ENCODE measurements at places on chromosomes 5 and 9. TPM values are rescaled to one million over a fixed set of nuclear protein-coding genes. Genes with fewer than 3 reads are reported as not detected.

Gene ADAMTS13
- 1.5 TPM for total RNA-seq

Gene PIP5K1B
- total RNA-seq, result 8.0 TPM

Gene AFAP1L1
- total RNA-seq, result 21.8 TPM

Gene CDH10
- total RNA-seq, result not detected

Gene KCNT1
- 37.2 TPM for total RNA-seq

Gene TIMD4
- 8.4 TPM for total RNA-seq

Gene SAPCD2
- 3.4 TPM for total RNA-seq

Gene CCNG1
- total RNA-seq, result 71.7 TPM

- no peak for DNase-seq
- peaks cover 39% of the 10 kb centered on the region for H3K27me3 ChIP-seq
- H3K36me3 ChIP-seq, result no peaks in the 10 kb centered on the region
- peak overlapping the region; percentile 33 for H3K4me3 ChIP-seq
- H3K27ac ChIP-seq, result no peak overlapping the region
Measured at GRCh38 chr9:130172858-130173665, 858 bp downstream of the NCS1 start.

- H3K36me3 ChIP-seq, result no peaks in the 10 kb centered on the region
- H3K4me3 ChIP-seq, result no peak overlapping the region
Measured at GRCh38 chr5:157596487-157596886, 20.9 kb upstream of the ADAM19 start.

- peak overlapping the region; percentile 84 for H3K27ac ChIP-seq
- H3K4me3 ChIP-seq, result peak overlapping the region; percentile 26
- no peaks in the 10 kb centered on the region for H3K27me3 ChIP-seq
- no peak for DNase-seq
- no peaks in the 10 kb centered on the region for H3K36me3 ChIP-seq
- peaks cover 17% of the 10 kb centered on the region for H3K4me1 ChIP-seq
Measured at GRCh38 chr9:73152953-73153352, 1.3 kb downstream of the ANXA1 start.

DNA sequence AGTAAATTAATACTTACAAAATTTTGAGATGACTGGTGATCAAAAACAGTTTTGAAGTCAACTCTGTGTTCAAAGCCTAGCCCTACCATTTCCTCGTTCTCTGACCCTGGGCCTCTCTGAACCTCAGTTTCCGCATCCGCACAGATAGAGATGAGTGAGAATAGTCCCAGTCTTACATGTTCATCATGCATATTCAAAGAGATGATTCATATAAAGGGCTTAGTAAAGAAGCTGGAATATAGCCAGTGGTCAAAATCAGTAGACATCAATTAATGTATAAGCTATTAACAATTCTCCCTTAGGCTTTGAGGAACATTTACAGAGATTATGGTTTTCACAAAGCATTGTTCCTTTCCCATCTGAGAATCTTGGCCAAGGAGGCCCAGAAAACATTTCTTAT is 250.6 kb downstream of the SPOCK1 start:
- no peak overlapping the region for H3K27ac ChIP-seq
- DNase-seq, result no peak
- no peaks in the 10 kb centered on the region for H3K36me3 ChIP-seq

DNA sequence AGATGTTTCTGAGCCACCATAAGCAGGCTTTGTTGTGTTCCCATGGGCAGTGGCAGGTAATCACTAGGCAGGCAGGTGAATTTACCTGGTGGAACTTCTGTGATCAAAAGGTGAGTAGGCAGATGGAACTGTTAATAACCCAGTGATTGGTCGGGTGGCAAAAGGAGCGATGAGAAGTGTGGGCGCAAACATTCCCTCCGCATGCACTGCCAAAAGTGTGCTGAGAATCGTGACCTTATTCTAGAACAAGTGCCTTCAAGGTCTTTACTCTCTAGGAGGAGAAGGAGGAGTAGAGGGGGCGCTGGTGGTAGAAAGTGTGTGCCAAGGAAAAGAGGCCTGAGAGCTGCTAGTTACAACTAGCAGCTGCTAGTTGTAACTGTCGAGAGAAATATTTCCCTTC is 3.3 kb downstream of the OTULINL start:
- no peak for DNase-seq
- no peak overlapping the region for H3K27ac ChIP-seq
- no peak overlapping the region for H3K4me3 ChIP-seq
- H3K36me3 ChIP-seq, result no peaks in the 10 kb centered on the region
- no peaks in the 10 kb centered on the region for H3K27me3 ChIP-seq
- peaks cover 92% of the 10 kb centered on the region for H3K4me1 ChIP-seq

DNA sequence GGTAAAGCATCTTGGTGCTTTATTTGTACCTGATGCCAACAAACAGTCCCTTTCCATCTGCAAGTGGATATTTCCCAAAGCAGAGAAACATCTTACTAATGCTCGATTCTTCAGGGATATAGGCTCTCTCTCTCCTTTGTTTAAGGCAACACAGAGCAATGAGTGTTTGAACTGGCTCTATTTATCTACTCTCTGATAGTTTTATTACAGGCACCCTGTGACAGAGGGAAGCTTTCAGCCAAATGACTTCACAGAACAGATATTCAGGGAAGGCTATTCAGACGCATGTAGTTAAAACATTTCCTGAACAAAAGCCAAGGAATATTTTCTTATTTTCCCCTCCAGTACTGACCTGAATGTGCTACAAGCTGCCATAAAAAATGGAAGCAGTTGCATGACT is 141.8 kb downstream of the YIPF5 start:
- H3K4me1 ChIP-seq, result no peaks in the 10 kb centered on the region
- no peaks in the 10 kb centered on the region for H3K36me3 ChIP-seq
- H3K27me3 ChIP-seq, result no peaks in the 10 kb centered on the region
- no peak for DNase-seq

DNA sequence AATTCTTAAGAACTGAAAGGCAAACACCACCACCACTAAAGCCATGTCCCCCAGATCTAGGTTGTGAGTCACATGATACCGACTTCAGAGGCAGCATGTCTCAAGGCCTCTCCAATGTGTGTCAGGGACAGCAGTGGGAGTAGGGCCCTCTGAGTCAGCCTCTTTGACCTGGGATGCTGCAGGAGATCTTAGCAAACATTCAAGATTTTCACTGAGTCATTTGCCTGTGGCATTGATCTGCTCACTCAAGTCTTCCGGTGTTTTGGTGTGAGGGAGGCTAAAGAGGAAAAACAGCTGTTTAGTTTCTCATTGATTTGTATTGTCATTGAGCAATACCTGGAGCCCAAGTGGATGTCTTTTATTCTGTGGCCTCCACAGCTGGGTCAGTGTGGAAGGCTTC is 36.1 kb downstream of the TMC1 start:
- H3K36me3 ChIP-seq, result no peaks in the 10 kb centered on the region
- no peaks in the 10 kb centered on the region for H3K4me1 ChIP-seq
- H3K27ac ChIP-seq, result no peak overlapping the region
- H3K27me3 ChIP-seq, result no peaks in the 10 kb centered on the region
- no peak for DNase-seq
- no peak overlapping the region for H3K4me3 ChIP-seq

- DNase-seq, result peak; percentile 74
- H3K4me1 ChIP-seq, result peaks cover 97% of the 10 kb centered on the region
- H3K27me3 ChIP-seq, result no peaks in the 10 kb centered on the region
- H3K27ac ChIP-seq, result peak overlapping the region; percentile 93
Measured at GRCh38 chr9:36141288-36141687, 4.8 kb downstream of the GLIPR2 start.

DNA sequence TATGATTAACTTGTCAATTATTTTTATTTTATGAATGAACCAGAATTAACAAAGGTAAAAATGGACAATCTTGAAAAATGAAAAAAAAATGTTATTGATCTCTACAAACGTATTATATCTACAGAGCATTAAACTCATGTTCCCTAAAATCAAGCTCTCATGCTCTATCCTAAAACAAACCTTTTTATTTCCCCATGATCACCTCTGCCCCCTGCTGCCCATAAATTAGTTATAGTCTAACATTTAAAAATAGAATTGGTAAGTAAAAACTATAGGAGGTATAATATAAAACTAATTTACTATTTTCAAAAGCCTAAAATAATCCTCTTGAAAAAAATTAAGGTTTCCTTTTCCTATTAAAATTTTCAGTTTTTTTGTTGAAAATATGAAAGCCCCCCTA is 168.0 kb upstream of the POU5F2 start:
- no peak overlapping the region for H3K4me3 ChIP-seq
- DNase-seq, result no peak
- no peaks in the 10 kb centered on the region for H3K27me3 ChIP-seq
- H3K36me3 ChIP-seq, result no peaks in the 10 kb centered on the region
- H3K4me1 ChIP-seq, result no peaks in the 10 kb centered on the region

GRCh38 chr5:73902327-73903051 is 276.5 kb downstream of the ARHGEF28 start:
- H3K4me1 ChIP-seq, result no peaks in the 10 kb centered on the region
- no peak for DNase-seq
- no peaks in the 10 kb centered on the region for H3K36me3 ChIP-seq
- no peak overlapping the region for H3K27ac ChIP-seq
- H3K27me3 ChIP-seq, result peaks cover 6% of the 10 kb centered on the region

DNA sequence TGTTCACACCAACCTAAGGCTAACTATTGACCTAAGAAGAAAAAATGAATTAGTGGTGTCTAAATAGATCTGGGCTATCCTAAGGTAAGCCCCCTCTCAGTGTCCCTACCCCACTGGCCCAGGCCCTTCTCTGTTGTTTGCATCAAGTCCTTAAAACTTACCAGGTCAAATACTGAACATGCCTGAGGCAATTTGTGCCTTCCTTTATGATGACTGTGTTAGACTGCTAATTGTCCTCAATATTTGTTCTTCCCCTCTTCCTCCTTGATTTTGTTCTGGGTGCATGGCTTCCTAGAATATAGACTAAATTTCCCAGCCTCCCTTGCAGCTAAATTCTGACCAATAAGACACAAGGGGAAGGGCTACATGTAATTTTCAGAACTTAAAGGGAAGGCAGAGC is 199.9 kb downstream of the ADAMTS12 start:
- no peak overlapping the region for H3K4me3 ChIP-seq
- no peaks in the 10 kb centered on the region for H3K4me1 ChIP-seq
- H3K27me3 ChIP-seq, result no peaks in the 10 kb centered on the region
- no peak overlapping the region for H3K27ac ChIP-seq

DNA sequence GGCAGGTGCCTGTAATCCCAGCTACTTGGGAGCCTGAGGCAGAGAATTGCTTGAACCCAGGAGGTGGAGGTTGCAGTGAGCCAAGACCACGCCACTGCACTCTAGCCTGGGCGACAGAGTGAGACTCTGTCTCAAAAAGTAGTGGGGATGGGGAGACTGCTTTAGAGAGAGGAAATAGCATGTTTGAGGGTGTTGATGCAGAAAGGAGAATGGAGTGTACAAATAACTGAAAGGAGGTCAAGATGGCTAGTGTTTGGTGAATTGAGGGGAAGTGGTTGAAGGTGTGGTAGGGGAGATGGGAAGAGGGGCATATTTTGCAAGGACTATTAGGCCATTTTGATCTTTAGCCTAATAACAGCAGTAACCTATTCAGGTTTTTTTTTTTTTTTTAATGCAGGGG is 18.2 kb downstream of the TENT2 start:
- no peak overlapping the region for H3K4me3 ChIP-seq
- peaks cover 100% of the 10 kb centered on the region for H3K36me3 ChIP-seq
- H3K27me3 ChIP-seq, result no peaks in the 10 kb centered on the region
- no peaks in the 10 kb centered on the region for H3K4me1 ChIP-seq

- DNase-seq, result no peak
- H3K4me3 ChIP-seq, result no peak overlapping the region
- H3K27me3 ChIP-seq, result no peaks in the 10 kb centered on the region
Measured at GRCh38 chr9:95025213-95026147, 292.0 kb downstream of the FANCC start.

DNA sequence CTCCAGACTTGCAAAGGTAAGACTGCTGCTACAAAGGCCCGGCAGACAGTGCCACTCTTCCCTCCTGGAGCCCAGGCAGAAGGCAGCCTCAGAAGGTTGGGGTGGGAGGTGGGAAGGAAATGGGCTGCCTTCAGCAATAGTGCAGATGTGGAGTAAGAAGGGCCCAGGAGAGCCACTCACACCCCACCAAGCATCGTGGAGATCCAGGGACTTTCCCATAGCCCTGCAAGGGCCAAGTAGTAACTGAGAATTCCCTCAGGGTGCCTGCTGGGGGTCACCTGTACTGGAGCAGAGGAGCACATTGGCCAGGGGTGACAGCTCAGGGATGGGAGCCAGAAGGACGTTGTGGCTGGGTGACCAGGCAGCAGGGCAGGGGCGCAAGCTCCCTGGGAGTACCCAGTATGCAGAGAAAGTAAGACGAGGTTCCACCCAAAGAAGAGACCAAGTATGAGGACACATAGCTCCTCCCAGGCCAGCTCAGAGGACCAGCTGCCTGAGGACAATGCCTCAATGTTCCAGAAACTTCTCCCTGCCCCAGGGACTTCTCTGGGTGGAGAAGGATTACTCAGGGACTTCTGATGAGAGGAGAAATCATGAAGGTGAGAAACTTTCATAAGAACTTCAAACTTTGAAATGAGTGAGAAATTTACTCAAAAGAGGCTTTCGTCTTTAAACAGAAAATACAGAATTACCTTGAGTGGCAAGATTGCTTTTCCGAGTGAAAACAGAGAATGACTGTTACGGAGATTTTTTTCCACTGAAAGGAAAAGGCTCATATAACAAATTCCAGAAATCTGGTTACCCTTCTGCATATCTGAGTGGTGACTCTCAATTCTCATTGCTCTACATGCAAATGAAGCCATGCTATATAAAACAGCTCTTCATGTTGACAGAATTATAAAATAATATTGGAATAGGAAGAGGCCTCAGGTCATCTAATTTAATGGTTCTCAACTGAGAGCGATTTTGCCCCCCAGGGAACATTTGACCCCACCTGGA is 87.9 kb upstream of the TRIO start:
- no peak overlapping the region for H3K4me3 ChIP-seq
- DNase-seq, result no peak
- no peaks in the 10 kb centered on the region for H3K36me3 ChIP-seq
- H3K27me3 ChIP-seq, result no peaks in the 10 kb centered on the region
- no peak overlapping the region for H3K27ac ChIP-seq

DNA sequence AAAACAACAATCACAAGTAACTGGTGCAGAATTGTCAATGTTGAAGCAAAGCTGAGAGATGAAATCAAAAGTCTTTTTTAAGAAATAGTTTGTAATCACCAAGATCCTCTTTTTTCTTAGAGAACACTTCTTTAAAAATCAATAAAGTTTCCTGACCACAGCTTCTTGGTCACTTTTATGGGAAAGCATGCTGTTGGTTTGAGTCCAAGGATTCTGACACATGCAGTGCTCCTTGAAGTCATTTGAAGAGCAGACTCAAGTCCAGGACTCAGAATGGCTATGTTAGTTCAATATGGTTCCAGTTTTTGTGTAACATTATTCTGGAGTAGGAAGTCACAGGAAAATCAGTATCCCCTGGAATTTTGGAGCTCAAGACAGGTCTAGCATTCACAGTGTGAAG is 480.6 kb downstream of the NR2F1-AS1 start:
- H3K27ac ChIP-seq, result no peak overlapping the region
- H3K4me1 ChIP-seq, result no peaks in the 10 kb centered on the region
- no peaks in the 10 kb centered on the region for H3K27me3 ChIP-seq
- H3K36me3 ChIP-seq, result no peaks in the 10 kb centered on the region

GRCh38 chr9:132094314-132094791 is 14.7 kb upstream of the MED27 start:
- H3K27ac ChIP-seq, result no peak overlapping the region
- no peaks in the 10 kb centered on the region for H3K36me3 ChIP-seq
- peaks cover 13% of the 10 kb centered on the region for H3K27me3 ChIP-seq
- H3K4me1 ChIP-seq, result no peaks in the 10 kb centered on the region
- no peak for DNase-seq
